GM04504 (cell line): ENCODE measurements at places on chromosomes 2 and 18.

GRCh38 chr2:85413592-85414420 lies 3.6 kb upstream of the CAPG start:
- DNase-seq, result no peak

- no peak for DNase-seq
Observed at GRCh38 chr2:207283356-207283755, 117.6 kb upstream of the KLF7 start.

DNA sequence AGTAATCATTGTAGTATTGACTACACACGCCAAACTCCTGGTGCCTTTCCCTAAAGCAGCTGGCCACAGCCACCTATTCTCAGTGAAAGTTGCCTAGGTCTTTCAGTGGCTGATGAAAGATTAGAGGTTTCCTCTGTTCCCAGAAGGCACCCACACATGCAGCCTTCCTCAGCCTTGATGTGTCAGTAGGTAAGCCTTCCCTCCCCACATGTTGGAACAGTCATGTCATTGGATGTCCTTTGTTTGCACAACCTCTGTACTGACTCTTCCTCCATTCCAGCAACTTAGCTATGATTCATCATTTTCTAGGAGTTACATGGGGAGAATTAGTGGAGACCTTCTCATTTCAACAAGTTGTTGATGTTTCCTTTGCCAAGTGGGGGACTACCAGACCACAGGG lies 630.8 kb upstream of the SLC39A10 start:
- DNase-seq, result no peak

DNA sequence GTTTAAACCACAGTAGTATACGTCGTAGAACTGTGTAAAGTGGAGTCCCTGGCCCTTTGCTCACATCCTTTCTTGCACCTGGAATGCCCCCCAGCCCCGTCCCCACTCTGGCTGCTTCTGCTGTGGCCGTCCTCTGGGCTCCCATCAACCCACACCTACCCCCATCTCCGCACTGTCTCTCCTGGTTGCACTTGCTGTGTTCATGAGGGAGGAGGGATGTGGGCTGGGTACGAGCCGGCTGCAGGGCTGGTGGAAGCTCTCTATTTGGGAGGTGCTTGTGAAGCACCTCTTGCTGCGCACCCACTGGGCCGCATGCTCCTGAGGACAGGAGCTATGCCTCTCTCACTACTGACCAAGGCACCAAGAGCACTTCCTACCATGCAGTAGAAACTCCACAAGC lies 5.1 kb downstream of the OR6B3 start:
- no peak for DNase-seq

GRCh38 chr2:217938036-217938435 lies 64.8 kb downstream of the TNS1 start:
- DNase-seq, result no peak

DNA sequence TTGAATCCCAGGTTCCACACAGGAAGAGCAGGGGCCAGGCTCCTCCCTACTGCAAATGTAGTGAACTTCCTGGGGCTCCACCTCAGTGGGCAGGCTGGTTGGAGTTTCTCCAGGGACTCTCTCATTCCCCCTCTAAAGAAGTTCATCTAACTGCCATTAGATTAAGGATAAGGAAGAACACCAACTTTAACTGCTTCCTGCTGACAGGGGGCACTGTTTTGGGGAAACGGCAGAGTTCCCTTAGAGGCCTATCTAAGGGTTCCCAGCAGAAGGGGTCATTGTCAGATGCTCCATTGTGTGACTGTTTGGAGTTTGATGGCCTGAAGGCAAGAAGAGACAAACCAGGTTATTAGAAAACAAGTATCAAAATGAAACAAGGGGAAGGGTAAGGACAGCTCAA lies 2159.7 kb upstream of the PIK3C3 start:
- no peak for DNase-seq
